Karpas-422 (cell line): ENCODE measurements at places on chromosomes 7 and 10.

GRCh38 chr7:101705331-101705730 is 76.2 kb upstream of the MYL10 start:
- no peaks in the 10 kb centered on the region for H3K27me3 ChIP-seq
- no peak for DNase-seq
- H3K4me3 ChIP-seq = no peak overlapping the region
- H3K4me1 ChIP-seq = no peaks in the 10 kb centered on the region
- H3K27ac ChIP-seq = no peak overlapping the region
- H3K36me3 ChIP-seq = no peaks in the 10 kb centered on the region

GRCh38 chr10:79932841-79933379 is 16.0 kb downstream of the SFTPD start:
- H3K27me3 ChIP-seq = no peaks in the 10 kb centered on the region
- no peak overlapping the region for H3K4me3 ChIP-seq
- H3K36me3 ChIP-seq = no peaks in the 10 kb centered on the region
- peaks cover under 1% of the 10 kb centered on the region for H3K4me1 ChIP-seq

- H3K4me3 ChIP-seq = no peak overlapping the region
- no peak for DNase-seq
- H3K27me3 ChIP-seq = no peaks in the 10 kb centered on the region
- peaks cover 93% of the 10 kb centered on the region for H3K4me1 ChIP-seq
- H3K27ac ChIP-seq = peak overlapping the region; percentile 37
Measured at GRCh38 chr10:124728071-124728829, 15.9 kb downstream of the FAM53B start.

GRCh38 chr10:88540351-88540750 is 42.8 kb downstream of the RNLS start:
- no peaks in the 10 kb centered on the region for H3K27me3 ChIP-seq
- DNase-seq = no peak
- no peak overlapping the region for H3K27ac ChIP-seq
- no peaks in the 10 kb centered on the region for H3K4me1 ChIP-seq
- no peak overlapping the region for H3K4me3 ChIP-seq

GRCh38 chr7:7109934-7110333 is 72.4 kb upstream of the C1GALT1 start:
- no peaks in the 10 kb centered on the region for H3K36me3 ChIP-seq
- H3K4me3 ChIP-seq = no peak overlapping the region
- no peaks in the 10 kb centered on the region for H3K27me3 ChIP-seq
- no peak overlapping the region for H3K27ac ChIP-seq

DNA sequence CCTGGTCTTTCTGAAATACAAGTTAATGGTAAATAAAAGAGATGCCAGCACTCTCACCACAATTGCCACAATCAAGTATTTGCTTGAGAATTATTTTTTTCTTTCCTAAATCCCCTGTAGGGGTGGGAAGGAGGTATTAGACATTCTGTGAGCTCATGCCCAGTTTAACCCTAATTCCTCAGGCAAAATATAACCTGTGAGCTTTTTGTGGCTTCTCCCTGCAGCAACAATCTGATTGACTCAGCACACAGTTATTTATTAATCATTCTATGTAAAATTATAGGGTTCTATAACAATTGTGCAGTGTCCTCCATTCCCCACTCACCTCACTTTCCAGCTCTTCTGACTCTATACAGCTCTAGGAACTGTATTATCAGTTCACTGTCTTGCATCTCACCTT is 66.3 kb downstream of the GLI3 start:
- H3K4me1 ChIP-seq = no peaks in the 10 kb centered on the region
- no peaks in the 10 kb centered on the region for H3K27me3 ChIP-seq
- no peaks in the 10 kb centered on the region for H3K36me3 ChIP-seq

DNA sequence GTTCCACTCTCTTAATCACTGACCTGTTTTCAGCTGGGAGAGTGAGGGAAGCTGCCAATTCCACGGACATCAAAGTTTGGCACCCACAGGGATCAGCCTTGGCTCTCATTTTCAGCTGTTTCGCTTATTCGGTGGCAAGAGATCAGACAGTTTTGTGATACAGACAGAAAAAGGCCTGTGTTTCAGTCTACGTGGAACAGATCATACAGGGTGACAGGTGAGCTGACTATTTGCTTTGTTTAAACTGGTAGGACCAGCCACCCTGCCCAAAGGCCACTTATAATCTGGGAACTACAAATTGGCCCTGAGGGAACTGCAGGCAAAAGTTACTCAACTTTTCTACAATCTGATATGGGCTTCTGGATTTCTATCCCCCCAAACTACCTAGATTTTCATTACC is 128.6 kb downstream of the ZNF467 start:
- H3K27ac ChIP-seq = no peak overlapping the region
- no peaks in the 10 kb centered on the region for H3K36me3 ChIP-seq
- DNase-seq = no peak
- H3K4me1 ChIP-seq = peaks cover 9% of the 10 kb centered on the region
- H3K27me3 ChIP-seq = no peaks in the 10 kb centered on the region

- H3K4me1 ChIP-seq = no peaks in the 10 kb centered on the region
- H3K27ac ChIP-seq = no peak overlapping the region
- no peaks in the 10 kb centered on the region for H3K27me3 ChIP-seq
- no peak for DNase-seq
Measured at GRCh38 chr10:3568983-3569382, 216.0 kb downstream of the KLF6 start.

DNA sequence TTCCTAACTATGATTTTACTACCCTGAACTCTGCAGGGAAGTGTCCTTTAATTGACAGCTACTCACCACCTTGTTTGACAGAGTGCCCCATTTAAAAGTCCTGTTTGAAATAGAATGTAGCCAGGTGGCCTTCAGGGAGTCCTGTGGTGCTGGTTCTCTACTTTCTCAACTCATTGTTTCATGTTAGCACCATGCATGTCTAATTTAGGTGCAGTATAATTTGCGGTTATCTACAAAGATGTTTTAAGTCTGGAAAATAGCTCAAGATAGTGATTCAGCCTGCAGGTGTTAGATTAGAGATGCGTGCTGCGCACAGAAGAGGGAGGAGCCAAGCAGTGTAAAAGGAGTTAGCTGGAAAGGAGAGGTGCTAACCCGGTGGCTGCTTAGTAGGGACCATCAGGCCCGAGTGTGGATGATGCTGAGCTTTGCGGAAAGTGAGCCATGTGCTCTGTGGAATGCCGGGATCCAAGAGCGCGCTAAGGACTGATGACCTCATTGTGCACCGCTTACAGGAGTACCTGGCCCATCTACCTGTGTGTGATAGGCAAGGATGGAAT is 1.2 kb downstream of the CCM2 start:
- H3K36me3 ChIP-seq = peaks cover 10% of the 10 kb centered on the region; the same call in 1 of the 2 replicates
- peaks cover 67% of the 10 kb centered on the region for H3K4me1 ChIP-seq
- H3K27ac ChIP-seq = peak overlapping the region; percentile 98

DNA sequence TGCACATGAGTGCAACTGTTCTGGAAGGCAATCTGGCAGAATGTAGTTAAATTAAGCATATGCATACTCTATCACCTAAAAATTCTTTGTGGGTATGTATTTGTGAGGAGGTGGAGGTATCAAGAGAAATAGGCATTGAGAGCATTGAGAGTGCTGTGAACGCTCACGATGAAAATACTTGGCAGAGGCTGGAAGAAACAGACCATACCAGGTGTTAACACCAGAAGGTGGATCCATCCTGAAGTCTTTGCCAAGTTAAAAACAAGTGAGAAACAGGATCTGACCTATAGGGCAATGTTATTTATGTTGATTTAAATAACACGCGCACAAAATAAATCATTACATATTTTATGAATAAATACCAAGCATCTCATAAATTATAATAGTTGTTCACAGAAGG is 311.6 kb downstream of the PCLO start:
- DNase-seq = no peak
- no peak overlapping the region for H3K27ac ChIP-seq
- no peaks in the 10 kb centered on the region for H3K4me1 ChIP-seq

DNA sequence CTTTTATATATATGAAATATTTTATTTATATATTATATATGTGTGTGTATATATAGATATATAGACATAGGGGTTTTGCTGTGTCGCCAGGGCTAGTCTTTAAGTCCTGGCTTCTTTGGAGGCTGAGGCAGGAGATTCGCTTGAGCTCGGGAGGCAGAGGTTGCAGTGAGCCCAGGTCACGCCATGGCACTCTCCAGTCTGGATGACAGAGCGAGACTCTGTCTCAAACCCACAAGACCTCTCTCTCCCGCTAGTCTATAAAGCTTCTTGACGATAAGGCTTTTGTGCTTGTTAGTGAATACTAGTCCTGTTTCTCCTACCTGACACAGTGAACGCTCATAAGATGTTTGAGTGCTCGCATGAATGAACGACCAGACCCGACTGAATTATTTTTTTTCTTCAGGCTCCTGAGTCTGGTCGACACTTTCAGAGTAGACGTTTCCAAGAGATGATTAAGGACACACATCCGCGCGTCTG is 577 bp upstream of the DDX21 start:
- peaks cover 33% of the 10 kb centered on the region for H3K36me3 ChIP-seq
- H3K4me1 ChIP-seq = peaks cover 26% of the 10 kb centered on the region
- peak overlapping the region; percentile 88 for H3K27ac ChIP-seq
- peak; percentile 79 for DNase-seq
